Hindlimb muscle (tissue), 1 donor: ENCODE measurements at places on chromosomes 16 and 17.

DNA sequence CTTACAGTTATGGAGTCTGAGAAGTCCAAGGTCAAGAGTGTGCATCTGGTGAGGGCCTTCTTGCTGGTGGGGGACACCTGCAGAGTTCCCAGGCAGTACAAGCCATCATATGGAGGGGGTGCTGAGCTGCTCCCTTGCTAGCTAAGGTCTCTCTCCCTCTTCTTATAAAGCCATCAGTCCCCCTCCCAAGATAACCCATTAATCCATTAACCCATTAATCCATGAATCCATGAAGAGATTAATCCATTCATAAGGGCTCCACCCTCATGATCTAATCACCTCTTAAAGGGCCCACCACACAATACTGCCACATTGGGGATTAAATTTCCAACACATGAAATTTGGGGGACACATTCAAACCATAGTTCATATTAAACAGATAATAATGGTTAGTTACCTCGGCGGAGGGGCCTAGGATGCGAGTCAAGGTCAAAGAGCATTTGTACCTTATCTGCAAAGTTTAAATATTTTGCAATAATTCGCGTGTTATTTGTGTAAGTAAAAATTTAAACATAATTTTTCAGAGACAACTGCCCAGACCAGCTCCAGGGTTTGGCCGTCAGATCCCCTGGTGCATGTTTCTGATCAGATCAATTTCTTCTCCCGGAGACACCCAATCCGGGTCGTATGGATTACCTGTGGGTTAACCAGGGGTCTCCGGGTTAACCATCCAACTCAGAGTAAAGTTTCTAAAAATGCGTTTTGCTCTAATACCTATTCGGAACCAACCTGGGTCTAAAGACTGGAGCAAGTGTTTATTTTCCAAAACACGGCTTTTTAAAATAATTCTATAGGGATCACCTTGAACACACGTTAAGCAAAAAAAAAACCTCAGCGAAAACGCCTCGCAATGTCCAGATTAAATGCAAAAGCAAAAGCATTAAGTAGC, 740 bp upstream of the POLR3E start:
- no peak for DNase-seq

DNA sequence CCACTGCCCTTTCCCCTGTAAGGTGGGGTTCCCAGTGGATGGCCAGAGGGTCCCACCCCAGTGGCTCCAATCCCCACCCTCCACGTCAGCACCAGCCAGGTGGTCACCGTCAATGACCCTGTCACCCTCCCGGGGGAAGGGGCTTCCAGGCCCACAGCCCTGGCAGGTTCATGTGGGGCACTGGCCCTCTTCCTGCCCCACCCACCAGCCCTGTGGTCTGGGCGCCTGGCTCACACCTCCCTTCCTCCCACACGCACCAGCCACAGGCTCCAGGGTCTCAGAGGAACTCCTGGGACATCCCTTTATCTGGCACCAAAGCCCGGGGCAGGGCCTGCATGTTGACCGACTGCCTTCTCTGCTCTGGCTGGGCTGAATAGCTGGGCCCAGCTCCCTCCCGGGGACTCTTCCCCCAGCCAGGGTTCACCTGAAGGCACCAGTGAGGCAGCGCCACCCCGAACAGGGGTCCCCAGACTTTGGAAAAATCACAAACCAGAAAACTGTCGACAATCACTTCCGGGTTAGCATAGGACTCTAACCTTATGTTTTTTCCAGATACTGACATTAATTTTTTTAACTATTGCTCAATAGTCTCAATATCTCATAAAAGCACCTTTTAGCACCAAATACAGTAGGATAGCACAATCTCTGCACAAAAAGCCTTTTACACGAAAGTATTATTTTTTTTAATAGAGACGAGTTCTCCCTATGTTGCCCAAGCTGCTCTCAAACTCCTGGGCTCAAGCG, 21.9 kb upstream of the ZC3H18 start:
- no peak for DNase-seq

DNA sequence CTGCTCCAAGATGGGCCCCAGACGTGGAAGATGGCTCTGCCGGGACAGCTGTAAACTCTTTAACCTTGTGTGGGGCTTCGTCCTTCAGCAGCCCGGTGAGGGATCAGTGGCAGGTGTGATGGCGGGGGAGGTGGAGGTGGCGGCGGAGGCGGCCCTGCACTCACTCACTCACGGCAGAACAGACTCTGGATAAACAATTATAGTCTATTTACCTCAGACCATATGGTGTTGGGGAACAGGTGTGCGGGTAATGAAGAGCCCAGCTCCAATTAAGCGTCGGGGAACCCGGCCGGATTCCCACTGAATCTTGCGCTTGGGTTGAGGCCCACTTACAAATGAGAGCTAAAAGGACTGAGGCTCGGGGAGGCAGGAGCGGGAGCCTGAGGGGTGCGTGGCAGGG, 104.3 kb upstream of the SDK2 start:
- DNase-seq: no peak

DNA sequence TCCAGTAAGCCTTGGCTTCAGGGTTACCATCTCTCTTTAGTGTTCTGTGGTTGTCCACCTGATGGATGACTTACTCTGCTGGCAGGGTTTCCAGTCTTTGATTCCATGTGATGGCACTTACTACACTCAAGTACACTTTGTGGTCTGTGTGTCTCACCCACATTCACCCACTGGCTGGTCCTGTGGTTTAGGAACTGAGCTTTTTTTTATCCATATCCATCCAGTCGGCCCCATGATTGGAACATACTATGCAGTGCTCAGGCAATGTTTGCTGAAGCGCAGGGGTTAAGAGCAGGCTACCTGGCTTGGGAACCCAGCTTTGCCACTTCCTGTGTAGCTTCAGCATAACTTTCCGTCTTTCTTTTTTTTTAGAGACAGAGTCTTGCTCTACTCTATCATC, 2.8 kb upstream of the FUS start:
- no peak for DNase-seq

GRCh38 chr16:50251375-50252081, 14.8 kb upstream of the ADCY7 start:
- DNase-seq: no peak

DNA sequence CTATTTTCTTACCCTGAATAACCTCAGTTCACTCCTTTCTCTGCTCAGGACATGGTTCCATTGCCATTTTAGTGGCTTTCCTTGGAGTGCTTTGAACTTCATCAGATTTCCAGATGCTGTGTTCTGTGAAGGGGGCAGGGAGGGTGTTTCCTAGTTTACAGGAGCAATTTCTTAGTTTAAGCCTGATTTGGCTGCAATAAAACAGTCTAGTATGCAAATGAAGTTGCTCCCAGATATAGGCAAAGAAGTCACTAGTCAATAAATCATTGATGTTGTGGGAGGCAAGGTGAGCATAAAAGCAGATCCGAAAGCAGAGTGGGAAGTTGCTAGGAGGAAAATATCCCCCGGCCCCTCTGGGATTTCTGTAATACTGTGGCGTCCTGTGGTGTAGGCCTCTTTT, 202.3 kb downstream of the HS3ST4 start:
- no peak for DNase-seq

- no peak for DNase-seq
Measured at GRCh38 chr16:49455181-49455990, 81.8 kb downstream of the C16orf78 start.

- no peak for DNase-seq
Measured at GRCh38 chr17:55264278-55264644, 499 bp upstream of the HLF start.

GRCh38 chr17:38425744-38426143, 2.5 kb upstream of the ARHGAP23 start:
- DNase-seq: no peak

DNA sequence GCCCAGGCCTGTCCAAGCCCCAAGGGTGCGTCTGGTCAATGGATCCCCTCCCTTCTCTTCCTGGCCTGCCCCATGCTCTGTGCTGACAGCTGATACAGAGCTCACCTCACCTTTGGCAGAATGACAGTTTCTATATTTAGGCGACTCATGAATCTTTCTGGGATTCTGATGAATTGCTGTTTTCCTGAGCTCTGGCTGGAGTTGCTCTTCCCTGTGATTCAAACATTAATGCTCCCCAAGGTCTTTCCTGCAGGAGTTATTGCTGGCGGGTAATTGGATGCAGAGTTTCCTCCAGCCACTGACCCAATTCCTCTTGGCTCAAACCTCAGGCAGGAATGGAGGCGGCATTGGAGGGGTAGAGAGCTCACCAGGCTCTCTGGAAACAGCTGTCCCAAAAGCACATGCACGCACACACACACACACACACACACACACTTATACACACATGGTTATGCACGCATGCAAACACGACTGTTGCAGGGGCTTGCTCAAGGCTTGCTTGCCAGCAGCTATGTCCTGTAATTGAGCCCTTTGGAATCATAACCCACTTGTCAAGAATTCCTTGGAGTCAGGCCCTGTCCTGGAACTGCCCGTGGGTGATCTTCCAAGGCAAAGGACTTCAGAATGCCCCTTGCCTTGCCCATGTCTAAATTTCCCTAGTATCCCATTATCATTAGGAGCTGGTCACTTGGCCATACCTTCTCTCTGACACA, 128.8 kb downstream of the ASIC2 start:
- peak; percentile 76 for DNase-seq

DNA sequence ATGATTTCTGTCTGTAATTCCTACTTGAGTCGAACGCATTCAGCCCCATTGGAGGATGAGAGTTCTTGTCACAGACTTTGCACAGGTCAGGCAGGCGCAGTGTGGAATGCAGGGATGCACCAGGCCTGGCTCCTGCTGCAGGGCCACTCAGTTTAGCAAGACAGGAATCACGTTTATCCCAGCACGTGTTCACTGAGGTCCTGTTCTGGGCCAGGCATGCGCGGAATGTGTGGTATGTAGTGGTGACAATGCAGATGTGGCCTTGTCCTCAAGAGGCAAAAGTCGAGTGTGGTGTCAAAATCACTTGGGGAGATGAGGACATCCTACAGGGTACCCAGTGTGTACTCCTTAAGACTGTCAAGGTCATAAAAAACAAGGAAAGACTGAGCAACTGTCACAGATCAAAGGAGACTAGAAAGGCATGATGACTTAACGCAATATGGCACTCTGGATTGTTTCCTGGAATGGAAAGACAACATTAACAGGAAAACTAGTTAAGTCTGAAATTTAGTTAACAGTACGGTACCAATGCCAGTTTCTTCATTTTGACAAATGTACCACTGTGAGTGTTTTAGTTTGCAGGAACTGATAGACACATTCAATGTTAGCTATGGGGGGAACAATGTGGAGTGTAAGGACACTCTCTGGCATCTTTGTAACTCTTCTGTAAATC, 121.5 kb upstream of the ADAMTS18 start:
- DNase-seq: no peak

DNA sequence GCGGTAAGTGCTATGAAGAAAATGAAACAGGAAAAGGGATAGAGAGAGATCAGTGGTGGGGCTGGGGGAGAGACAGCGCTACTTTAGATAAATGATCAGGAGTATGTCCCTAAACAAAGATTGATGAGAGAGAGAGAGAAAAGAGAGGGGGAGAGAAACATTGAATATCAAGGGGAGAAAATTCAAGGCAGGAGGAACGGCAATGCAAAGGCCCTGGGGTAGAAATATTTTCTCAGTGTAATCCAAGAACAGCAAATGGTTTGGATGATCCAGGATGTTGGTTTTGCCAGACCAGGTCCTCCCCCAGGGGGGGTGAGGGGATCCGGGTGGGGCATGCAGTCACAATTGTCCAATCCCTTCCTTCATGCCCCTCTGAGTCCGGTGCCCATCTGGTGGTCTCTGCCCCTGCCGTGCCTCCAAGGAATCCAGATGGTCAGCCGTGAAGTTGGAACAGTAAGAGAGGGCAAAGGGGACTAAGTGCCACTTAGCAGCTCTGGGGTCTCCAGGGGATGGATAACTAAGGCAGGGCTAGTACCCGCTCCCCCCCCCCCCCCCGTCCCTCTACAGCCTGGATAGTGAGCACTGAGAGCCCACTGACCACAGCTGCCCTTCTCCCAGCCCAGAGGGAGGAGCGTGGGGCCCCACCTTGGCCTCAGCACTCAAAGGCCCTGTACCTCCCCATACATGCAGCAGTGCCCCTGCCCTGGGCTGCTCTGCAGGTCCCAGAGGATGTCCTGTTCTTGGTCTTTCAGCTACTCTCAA, 43.7 kb downstream of the TMEM132E start:
- no peak for DNase-seq

GRCh38 chr17:35866341-35866950, 2.2 kb downstream of the HEATR9 start:
- no peak for DNase-seq

GRCh38 chr16:9334103-9334502, 242.7 kb downstream of the HAPSTR1 start:
- DNase-seq: no peak

DNA sequence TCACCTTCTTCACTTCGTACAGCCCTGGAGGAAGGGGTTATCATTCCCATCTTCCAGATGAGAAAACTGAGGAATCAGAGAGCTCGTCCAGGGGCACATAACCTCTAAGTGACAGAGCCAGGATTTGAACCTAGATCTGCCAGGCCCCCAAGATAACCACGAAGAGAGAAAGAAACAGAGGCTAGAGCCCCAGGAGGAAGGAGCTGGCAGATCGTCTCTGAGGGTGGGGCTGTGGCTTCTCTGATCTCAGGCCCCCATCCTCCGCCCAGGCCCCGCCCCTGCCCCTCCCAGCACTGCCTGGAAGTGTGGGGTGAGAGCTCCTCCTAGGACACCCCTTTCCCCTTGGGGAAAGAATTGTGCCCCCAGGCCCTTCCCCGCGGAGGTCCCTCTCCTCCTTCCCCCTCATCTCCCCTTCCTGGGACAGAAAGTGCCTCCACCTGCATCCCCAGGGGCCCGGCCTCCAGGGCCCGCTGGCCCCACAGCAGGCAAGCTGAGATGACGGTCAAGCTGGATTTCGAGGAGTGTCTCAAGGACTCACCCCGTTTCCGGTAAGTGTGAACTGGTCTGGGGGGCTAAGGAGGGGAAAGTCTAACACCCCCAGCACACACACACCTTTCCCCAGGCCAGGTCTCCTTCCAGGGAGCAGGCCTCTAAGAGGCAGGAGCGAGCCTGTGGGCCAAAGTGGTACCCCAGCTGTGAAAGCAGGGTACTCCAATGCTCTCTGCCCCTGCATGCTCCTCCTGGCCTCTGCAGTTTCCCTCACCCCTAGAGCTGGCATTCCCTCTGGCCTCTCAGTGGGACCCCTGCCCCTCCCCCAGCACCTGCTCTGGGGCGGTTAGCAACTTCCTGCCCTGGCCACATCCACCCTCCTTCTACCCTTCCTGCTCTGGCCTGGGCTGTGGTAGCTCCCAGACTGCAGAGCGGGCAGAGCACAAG, at the start of gene ACAP1:
Gene ACAP1, plus strand, starts transcription at position 290 of the 936 bp plus-strand sequence. Its CDS starts 206 bp downstream, at position 496.
- DNase-seq: no peak

- DNase-seq: peak; percentile 70
Measured at GRCh38 chr17:58120195-58120822, 27.9 kb upstream of the OR4D1 start.

GRCh38 chr17:17075125-17075781, 33.0 kb downstream of the MPRIP start:
- DNase-seq: peak; percentile 65

DNA sequence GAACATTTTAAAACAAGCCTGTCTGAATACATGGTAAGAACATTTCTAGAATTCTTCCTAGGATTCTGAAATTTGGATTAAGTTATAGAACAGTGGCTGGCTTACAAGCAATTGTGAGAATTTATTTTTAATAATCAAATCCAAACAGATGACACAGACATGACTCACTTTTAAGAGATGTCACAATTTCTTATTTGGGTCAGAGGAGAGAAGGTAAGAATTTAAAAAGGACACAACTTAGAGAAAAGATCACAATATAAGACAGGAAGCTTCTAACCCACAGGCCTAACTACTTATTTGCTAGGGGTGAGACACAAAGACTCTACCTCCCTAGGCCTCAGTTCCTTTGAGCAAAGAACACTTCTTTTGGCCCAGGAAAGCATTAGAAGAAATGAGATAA, 32.7 kb downstream of the ZZEF1 start:
- no peak for DNase-seq

GRCh38 chr16:4433228-4433627, 7.6 kb downstream of the DNAJA3 start:
- DNase-seq: no peak
